Keratinocyte (primary cell): ENCODE measurements at places on chromosomes 1 and 21. TPM values are rescaled to one million over a fixed set of nuclear protein-coding genes. Genes with fewer than 3 reads are reported as not detected.
A peak's percentile ranks its signal among the peaks of the same experiment; 100 is the strongest.

- no peak for DNase-seq
Observed at GRCh38 chr1:195946500-195946899, 661.7 kb downstream of the KCNT2 start.

- no peak for DNase-seq
Observed at GRCh38 chr1:9280015-9280860, 12.5 kb upstream of the SPSB1 start.

GRCh38 chr1:57633056-57633455 lies 209.2 kb upstream of the DAB1 start:
- no peak for DNase-seq

KRTAP19-3 gene
- not detected in 3 replicates for polyA plus RNA-seq

UBE2U gene
- not detected in 3 replicates for polyA plus RNA-seq

GPR157 gene
- 4.4 to 6.5 TPM (median 6.1 TPM) in 3 replicates for polyA plus RNA-seq

NECTIN4 gene
- 6.0 to 19.0 TPM (median 8.6 TPM) in 3 replicates for polyA plus RNA-seq

CRNN gene
- polyA plus RNA-seq = 0.04 to 0.05 TPM (median 0.05 TPM) in 3 replicates

GRCh38 chr1:221638595-221638994 lies 103.3 kb downstream of the DUSP10 start:
- no peak for DNase-seq

DNA sequence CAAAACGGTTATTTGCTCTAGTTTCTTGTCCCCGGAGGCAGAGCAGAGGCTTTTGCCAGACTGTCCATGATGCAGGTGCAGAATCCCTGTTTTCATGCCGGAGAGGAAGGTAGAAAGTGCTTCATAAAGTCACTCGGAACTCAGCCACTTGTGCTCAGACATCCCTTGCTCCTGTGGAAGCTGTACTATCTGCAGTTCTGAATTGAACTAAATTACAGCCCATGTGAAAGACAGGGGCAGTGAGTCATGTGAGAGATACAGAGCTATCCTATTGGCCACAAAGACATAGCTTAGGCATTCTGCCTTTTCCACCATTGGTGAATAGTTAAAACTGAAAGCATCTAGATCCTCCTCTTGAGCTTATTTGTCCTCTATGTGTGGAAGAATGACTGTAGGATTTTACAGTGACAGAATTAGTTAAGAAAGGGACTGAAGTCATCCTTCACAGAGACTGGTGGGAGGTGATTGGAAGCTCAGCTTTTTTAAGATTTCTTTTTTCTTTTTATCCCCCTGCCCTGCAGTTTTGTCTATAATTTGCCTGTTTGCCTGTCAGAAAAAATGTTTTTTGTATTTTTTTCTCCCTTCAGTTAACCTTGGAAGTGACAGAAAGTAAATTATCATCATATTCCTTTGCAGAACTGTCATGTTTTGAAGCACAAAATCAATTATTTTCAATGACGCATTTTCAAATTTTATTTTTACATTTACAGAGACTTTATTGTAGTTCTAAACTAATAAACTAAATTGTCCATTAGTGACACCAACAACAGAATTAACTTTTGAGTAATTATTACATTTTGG lies 298.6 kb downstream of the PTPRC start:
- peak; percentile 66 for DNase-seq

- no peak for DNase-seq
Observed at GRCh38 chr1:66503841-66504470, 30.0 kb upstream of the SGIP1 start.

TSNAX gene
- 21.5 to 32.6 TPM (median 30.9 TPM) in 3 replicates for polyA plus RNA-seq

DNA sequence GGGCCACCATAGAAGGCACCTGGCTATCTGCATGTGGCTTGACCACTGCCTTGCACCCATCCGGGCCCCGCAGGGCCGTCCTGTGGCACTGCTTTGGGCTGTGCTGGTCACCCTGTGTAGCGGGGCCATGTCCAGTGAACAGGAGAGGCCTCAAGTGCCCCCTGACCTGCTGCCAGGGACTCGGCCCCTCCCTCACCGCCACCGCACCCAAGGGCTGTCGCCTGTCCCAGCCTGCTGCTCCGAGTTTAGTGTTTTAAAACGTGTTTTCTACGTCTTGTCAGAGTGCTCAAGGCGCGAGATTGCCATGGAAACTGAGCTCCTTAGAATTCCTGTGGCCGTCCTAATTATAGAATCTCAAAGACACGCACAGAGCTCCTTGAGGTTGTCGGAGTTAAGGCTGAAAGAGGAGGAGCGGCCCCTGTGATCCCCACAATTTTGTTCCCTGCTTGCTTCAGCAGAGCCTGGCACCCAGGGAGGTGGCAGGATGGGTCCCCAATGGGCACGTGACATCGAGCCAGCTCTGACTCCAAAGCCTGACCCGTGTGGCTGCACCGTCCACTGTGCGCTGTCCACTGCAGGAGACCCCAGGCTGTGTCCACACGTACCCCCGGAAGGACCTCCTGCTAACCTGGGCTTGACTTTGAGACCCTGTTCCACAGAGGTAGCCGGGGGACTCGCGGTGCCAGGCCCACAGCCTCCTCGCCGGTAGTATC lies 66.2 kb downstream of the FAAP20 start:
- DNase-seq = no peak

NMNAT1 gene
- polyA plus RNA-seq = 11.7 to 16.3 TPM (median 16.2 TPM) in 3 replicates

THEM5 gene
- polyA plus RNA-seq = 0.18 to 0.61 TPM (median 0.19 TPM) in 3 replicates

ACTL8 gene
- not detected in 3 replicates for polyA plus RNA-seq

TRIM58 gene
- 0.09 to 0.29 TPM (median 0.14 TPM) in 3 replicates for polyA plus RNA-seq

RNF115 gene
- polyA plus RNA-seq = 7.4 to 10.1 TPM (median 7.4 TPM) in 3 replicates

GRCh38 chr21:25081096-25081495 lies 526.2 kb downstream of the MRPL39 start:
- no peak for DNase-seq

MYOM3 gene
- 0.49 to 1.0 TPM (median 0.98 TPM) in 3 replicates for polyA plus RNA-seq

DNA sequence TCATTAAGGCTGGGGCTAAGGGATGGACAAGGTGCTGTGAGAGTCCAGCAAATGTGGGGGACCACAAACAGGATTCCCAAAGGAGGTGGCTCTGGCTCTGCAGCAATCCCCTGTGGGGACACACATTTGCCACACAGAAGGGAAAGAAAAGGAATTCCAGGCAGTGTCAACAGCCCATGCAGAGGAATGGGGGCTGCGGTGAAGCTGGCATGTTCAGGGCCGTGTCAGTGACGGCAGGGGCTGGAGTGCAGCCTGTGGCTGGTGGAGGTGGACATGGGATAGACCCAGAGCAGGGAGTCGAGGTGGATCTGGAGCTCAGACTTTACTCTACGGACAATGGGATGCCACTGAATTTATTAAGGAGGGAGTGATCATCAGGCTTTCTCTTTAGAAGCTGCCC lies 183.2 kb downstream of the TRABD2B start:
- DNase-seq = no peak

GJA8 gene
- not detected in 3 replicates for polyA plus RNA-seq

RAB42 gene
- polyA plus RNA-seq = 0.05 to 0.27 TPM (median 0.17 TPM) in 3 replicates

ARL8A gene
- polyA plus RNA-seq = 48.4 to 64.0 TPM (median 58.6 TPM) in 3 replicates

GRCh38 chr1:215744419-215744818 lies 177.3 kb downstream of the KCTD3 start:
- no peak for DNase-seq

GRCh38 chr1:96723377-96723776 lies 1.8 kb downstream of the PTBP2 start:
- no peak for DNase-seq

GPR161 gene
- polyA plus RNA-seq = 7.8 to 11.6 TPM (median 9.1 TPM) in 3 replicates

DNA sequence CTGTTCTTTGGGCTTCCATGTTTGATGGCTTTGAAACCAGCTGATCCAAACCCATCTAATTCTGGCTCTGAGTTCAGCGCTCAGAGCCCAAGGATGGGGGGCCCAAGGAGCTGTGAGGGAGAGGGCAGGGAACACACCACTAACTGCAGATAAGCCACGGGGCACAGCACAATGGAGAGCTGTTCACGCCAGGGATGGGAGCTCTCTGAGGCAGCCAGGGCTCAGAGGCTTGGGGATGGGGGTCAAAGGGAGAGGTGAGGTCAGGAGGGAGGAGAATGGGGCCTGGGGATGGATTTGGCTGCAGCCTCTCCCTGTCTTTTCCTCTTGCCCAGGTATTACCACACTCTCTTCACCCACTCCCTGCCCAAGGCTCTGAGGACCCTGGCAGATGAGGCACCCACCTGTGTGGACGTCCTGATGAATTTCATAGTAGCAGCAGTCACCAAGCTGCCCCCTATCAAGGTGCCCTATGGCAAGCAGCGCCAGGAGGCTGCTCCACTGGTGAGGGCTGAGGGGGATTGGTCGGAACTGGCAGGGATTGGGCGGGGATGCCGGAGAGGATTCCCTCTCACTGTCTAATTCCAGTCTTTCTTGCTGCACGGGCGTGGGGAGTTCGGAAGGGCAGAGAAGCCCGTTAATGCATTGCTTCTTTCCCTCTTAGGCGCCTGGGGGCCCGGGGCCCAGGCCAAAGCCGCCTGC lies 11.3 kb downstream of the SLC30A2 start:
- no peak for DNase-seq

DNA sequence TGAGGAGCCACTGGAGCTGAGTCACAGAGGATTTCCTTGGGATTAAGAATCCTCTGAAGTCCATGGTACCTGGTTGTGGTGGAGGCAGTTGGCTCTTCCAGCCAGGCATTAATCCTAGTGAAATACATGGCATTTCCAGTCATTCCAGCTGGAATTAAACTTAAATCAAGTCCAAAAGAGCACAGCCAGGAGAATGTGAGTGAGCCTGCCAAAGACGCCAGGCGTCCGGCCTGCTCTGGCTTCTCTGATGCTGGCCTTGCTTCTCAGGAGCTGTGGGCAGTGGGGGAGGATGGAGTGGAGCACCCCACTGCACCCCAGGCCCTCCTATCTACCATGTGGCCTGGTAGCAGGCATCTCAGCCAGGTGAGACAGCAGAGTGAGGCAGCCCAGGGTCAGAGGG lies 23.4 kb upstream of the TENT5C start:
- DNase-seq = no peak

DNA sequence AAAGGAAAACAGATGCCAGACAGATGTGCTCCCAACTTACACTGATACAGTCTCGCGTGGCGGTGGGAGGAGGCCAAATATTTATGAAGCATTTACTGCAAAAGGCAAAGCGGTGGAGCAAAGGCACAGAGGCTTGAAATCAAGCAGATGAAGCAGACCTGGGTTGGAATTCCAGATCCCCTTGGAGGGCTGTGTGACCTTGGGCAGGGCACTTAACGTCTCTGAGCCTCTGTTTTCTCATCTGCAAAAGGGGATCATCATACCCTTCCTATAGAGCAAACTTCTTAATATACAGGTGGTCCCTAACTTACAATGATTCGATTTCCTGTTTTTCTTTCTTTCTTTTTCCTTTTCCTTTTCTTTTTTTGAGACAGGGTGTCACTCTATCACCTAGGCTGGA lies 54.1 kb downstream of the IGSF21 start:
- DNase-seq = no peak

- DNase-seq = no peak
Observed at GRCh38 chr1:3262681-3263286, 191.7 kb upstream of the ARHGEF16 start.

MROH7 gene
- 0.05 to 0.12 TPM in 2 of 3 replicates, not detected in the other for polyA plus RNA-seq

DNA sequence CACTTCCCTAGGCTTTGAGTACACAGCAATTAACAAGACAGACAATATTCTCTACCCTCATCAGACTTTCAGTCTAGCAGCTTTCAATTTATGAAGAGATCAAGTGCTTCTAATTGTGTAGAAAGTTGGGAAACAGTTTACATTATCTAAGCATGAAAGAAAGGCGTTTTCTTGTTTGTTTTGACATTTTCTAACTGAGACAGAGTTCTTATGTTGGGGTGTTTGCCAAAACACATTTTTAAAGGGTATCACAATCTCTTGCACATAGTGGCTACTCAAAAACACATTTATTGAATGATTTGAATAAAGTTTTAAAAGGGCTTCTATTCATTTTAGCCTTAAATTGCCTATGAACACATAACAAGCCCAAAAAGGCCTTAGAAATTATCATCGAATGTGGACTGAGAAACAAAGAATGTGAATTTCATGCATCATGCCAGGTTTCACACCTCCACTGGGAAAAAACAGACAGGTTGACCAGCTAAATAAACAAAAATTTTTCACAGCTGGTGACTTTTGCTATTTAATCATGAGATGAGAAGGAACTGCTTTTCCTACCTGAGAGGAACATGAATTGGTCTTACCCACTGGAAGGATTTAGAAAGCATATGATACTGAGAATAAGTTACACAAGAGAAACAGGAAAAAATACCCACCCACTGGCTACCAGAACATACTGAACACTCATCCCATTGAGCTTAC lies 394.5 kb upstream of the PKN2 start:
- no peak for DNase-seq

NR5A2 gene
- polyA plus RNA-seq = 0.01 to 0.05 TPM in 2 of 3 replicates, not detected in the other

DNA sequence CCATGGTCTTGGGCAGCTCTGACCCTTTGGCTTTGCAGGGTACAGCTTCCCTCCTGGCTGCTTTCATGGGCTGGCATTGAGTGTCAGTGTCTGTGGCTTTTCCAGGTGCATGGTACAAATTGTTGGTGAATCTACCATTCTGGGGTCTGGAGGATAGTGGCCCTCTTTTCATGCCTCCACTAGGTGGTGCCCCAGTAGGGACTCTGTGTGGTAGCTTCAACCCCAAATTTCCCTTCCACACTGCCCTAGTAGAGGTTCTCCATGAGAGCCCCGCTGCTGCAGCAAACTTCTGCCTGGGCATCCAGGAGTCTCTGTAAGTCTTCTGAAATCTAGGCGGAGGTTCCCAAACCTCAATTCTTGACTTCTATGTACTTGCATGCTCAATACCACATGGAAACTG lies 494.5 kb upstream of the LRRC7 start:
- DNase-seq = no peak

- DNase-seq = no peak
Observed at GRCh38 chr1:81974222-81974841, 173.6 kb downstream of the ADGRL2 start.
